Upper lobe of left lung (tissue), 6 donors: ENCODE measurements at places on chromosomes 16 and 17.

- DNase-seq = no peak
Observed at GRCh38 chr16:7408700-7409365, 76.2 kb downstream of the RBFOX1 start.

- no peak for DNase-seq
Observed at GRCh38 chr16:4769306-4769638, 2.3 kb upstream of the ZNF500 start.

DNA sequence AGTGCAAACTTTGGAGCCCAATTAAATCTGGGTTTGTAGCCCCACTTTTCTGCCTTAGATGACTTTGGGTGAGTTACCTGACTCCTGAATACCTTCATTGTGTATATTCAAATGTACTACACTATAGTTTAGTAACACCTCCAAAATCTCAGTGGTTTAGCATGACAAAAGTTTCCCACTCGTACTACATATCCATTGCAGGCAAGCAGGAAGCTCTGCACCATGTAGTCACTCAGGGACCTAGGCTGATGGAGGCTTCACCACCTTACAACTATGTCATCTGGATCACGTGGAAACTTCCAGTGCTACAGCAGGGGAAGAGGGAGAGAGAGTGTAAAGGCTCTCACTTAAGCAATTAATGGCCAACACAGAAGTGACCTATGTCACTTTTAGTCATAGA, 14.2 kb downstream of the ANKFN1 start:
- DNase-seq = no peak

DNA sequence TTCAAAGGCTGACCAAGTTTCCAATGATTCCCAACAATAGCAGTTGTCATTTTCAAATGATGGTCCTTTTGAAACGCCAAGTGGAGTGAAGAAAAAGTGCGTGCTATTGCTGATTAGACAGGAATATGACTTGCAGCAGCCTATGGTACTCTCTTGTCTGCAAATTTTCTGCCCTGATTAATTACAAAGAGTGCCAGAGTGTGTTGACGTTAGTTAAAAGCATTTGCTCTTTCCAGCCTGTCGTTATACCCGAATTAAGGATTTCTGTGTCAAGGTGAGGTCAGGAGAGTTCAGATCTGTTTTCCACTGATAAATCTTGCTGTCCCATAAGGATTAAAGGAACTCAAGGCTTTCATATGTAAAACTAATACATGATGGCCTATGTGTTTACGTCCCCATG, 75.0 kb upstream of the ADAMTS18 start:
- DNase-seq = no peak

DNA sequence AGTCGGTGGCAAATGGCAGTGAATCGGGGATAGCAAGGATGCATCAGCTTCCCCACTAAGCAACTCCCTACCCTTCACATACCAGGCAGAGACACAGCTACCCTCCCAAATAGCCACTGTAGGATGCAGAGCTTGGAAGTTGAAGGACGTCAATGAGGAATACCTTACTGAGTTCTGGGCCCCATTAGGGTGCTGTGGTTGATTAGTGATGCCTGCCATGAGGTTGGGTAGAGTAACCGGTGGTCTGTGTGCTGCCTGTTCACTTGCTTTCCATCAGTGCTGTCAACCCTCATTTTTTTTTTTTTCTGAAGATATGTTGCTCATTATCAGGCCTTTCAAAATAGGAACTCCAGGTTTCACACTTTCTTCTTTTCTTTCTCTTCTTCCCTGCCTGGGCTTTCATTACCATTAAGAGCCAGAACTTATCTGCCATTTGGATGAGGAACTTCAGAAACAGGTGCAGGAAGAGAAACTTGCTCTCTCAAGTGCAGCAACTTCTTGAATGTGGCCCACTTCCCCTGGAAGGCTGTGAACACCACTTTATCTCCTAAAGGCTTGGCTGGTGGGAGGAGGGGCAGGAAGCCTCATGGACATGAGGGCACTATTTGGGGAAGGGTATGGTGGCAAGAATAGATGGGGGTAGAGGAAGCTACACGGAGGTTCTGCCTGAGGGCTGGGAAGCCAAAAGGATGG, 183.5 kb downstream of the NTN1 start:
- DNase-seq = no peak

DNA sequence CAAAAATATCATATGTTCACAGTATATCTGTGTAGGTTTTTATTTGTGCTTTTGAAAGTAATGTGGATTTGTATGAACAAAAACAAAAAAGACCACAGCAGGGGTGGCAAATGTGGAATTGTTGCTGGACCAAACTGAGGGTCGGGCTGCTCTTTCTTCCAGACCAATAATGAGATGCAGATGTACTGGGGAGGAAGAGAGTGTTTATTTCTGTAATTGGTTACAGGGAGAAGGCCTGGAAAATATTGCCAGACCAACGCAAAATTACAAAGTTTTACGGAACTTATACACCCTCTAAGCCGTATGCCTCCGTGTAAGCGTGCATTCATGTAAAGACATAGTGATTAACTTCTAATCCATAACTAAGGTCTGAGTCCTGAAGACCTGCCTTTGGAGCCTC, 353.9 kb upstream of the C16orf82 start:
- no peak for DNase-seq

DNA sequence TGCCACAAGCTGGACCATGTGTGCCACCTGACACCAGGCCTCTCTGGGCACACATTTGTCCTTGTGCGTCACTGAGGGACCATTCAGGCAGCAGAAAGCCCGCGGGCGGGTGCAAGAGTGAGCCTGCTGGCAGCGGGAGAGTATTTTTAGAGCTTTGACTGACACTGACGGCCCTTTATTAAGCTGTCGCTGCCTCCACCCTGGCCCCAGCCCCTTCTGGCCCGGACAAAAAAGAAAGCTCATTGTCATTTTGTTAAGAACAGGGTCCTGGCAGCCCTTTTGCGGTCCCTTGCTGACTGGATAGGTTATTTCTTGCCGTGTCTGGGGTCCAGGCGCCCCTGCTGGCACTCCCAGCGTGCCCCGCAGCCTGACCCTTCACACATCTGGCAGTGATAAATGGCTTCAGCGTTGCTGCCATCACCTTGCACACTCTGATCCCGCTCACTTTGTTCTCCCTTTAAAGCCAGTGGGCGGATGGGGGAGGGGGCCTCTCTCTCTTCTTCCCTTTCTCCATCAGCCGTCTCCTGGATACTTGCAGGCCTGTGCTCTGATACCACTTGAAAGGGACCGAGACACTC, 78.4 kb upstream of the NKD1 start:
- peak; percentile 36 for DNase-seq

DNA sequence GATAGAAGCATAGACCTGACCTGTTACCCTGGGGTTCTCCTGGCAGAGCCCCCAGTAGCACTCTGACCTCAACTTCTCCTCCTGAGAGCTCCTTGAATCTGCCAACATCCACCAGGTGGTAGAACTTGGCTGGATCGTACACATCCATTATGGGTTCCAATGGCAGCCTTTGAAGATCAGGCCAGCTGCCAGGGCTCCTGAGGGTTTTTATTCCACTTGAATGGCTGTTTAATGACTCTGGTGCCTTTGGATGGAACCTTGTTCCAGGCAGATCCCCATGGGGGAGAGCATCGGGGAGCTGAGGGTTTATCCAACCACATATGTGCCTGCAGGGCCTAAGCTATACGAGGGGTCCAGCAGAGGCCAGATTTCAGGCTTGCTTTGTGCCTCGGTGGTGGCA, 47.1 kb upstream of the CLEC19A start:
- no peak for DNase-seq

- peak; percentile 93 for DNase-seq
Observed at GRCh38 chr17:15262291-15263205, 2.6 kb downstream of the PMP22 start.

DNA sequence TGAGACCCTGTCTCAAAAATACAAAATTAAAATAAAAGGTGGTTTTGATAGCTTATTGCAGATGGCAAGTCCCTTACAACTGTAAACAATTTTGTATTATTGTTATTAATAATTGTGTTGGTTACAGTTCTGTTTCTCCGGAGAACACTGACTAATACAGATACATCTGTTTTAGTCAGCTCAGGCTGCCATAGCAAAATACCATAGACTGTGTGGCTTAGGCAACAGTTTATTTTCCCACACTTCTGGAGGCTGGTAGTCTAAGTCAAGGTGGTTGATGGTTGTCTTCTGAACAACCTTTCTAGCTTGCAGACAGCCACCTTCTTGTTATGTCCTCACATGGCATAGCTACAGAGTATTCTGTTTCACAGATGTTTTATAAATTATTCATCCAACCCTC, 14.2 kb upstream of the IL21R start:
- no peak for DNase-seq

GRCh38 chr16:82699260-82699659, 72.5 kb downstream of the CDH13 start:
- DNase-seq = no peak
